Smooth muscle cell of trachea (primary cell): ENCODE measurements at places on chromosomes 16 and 17. TPM values are rescaled to one million over a fixed set of nuclear protein-coding genes. Genes with fewer than 3 reads are reported as not detected.

CCT6B gene
- total RNA-seq: 1.0 and 1.7 TPM in 2 replicates

NLRP1 gene
- total RNA-seq: 24.4 and 53.8 TPM in 2 replicates

METRN gene
- total RNA-seq: 57.7 and 136 TPM in 2 replicates

SULT1A2 gene
- 0.15 TPM in 1 of 2 replicates, not detected in the other for total RNA-seq

CRHR1 gene
- total RNA-seq: not detected in 2 replicates

KRT12 gene
- not detected in 2 replicates for total RNA-seq

CDK5R1 gene
- total RNA-seq: 0.29 and 0.83 TPM in 2 replicates

MT4 gene
- not detected in 2 replicates for total RNA-seq

TBX6 gene
- under 0.01 and 0.33 TPM in 2 replicates for total RNA-seq

FOXF1 gene
- total RNA-seq: 21.8 and 39.0 TPM in 2 replicates

PLK1 gene
- 4.6 and 27.1 TPM in 2 replicates for total RNA-seq

CEP295NL gene
- total RNA-seq: 4.6 and 6.8 TPM in 2 replicates

ZKSCAN2 gene
- total RNA-seq: 3.9 and 4.1 TPM in 2 replicates

LSM12 gene
- total RNA-seq: 32.4 and 43.7 TPM in 2 replicates

ARHGAP44 gene
- 1.2 TPM in 2 replicates for total RNA-seq

TRAP1 gene
- 70.3 and 71.0 TPM in 2 replicates for total RNA-seq

MEIOC gene
- 0.15 and 0.66 TPM in 2 replicates for total RNA-seq

SMG6 gene
- 44.8 and 51.4 TPM in 2 replicates for total RNA-seq

PPY gene
- total RNA-seq: not detected in 2 replicates

MGAT5B gene
- 0.15 and 0.17 TPM in 2 replicates for total RNA-seq

KRT39 gene
- not detected in 2 replicates for total RNA-seq

RHBDF1 gene
- total RNA-seq: 60.1 and 80.1 TPM in 2 replicates

CLEC19A gene
- total RNA-seq: not detected in 2 replicates

PITPNM3 gene
- 0.44 and 0.50 TPM in 2 replicates for total RNA-seq

MT1M gene
- 2.6 and 5.1 TPM in 2 replicates for total RNA-seq

MT1F gene
- 0.17 TPM in 1 of 2 replicates, not detected in the other for total RNA-seq

CACNG1 gene
- total RNA-seq: not detected in 2 replicates

CIBAR2 gene
- 0.17 TPM in 1 of 2 replicates, not detected in the other for total RNA-seq

CENPT gene
- 35.6 and 36.1 TPM in 2 replicates for total RNA-seq

CYB5D1 gene
- 9.6 and 10.6 TPM in 2 replicates for total RNA-seq

KIF19 gene
- under 0.01 TPM in 1 of 2 replicates, not detected in the other for total RNA-seq

OR1F1 gene
- total RNA-seq: not detected in 2 replicates

CREBBP gene
- total RNA-seq: 26.1 and 37.7 TPM in 2 replicates

SP6 gene
- under 0.01 and 0.17 TPM in 2 replicates for total RNA-seq

HID1 gene
- 0.29 and 0.66 TPM in 2 replicates for total RNA-seq

CALB2 gene
- 0.33 TPM in 1 of 2 replicates, not detected in the other for total RNA-seq

PRR11 gene
- 2.8 and 20.7 TPM in 2 replicates for total RNA-seq
